ENCODE measurements at places on chromosomes 1 and 21.

DNA sequence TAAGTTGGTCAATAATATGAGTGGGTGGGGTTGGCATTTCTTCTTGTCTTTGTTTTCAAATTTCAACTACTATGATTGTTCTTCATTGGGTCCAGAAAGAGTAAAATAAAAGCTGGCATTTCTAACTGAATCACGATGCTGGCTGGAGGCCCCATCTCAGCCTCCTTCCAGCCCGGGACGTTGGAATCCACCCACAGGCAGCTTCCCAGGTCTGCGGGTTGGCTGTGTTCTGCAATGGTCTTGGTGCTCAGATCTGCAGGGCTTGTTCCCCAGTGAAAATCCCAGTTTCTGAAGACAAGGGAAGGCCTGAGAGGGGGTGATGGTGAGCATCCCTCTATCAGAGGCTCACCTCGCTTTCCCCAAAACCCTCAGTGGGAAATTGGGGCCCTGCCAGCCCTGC, 54.7 kb upstream of the ARHGEF16 start:
- no peak for DNase-seq

GRCh38 chr1:14443164-14443787, 155.2 kb upstream of the KAZN start:
- no peak for DNase-seq

DNA sequence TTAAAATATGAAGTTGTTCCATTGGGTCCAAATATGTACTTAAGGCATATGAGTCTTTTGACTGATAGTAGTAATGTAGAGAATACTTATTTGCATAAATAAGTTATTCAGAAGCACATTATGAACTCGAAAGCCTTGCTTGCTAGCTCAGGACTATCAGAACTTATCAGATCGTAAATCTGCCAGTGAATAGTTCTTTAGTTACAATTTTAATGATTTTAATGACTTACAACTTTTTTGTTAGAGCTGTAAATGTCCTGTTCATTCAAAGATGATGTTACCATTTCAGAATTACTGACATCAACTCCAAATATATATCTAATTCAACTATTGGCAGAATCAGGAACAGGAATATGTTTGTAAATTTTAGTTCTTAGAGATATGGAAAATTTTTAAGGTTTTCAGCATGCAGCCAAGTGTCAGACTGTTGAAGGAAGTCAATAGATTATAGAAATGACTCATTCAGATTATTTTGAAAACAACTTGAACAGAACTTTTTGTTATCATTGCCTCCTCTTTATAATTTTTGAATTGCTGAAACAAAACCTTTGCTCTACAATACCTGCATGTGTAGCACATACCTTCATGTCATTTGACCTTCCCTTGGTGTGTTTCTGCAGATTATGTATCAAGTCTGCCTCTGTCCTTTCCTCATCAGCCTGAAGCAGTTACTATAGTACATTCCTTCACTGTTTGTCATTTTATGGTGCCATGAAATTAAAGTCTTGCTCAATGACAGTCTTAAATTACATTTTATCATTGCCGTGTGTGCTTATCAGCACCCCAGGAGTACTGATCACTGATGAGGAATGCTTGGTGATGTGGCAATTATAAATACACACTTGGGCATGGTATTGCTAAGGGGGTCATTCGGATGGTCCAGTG, 44.9 kb downstream of the LRRC8D start:
- DNase-seq, result no peak

- no peak for DNase-seq
These were observed 5.8 kb downstream of the ATP1B1 start for GRCh38 chr1:169112241-169112640.

DNA sequence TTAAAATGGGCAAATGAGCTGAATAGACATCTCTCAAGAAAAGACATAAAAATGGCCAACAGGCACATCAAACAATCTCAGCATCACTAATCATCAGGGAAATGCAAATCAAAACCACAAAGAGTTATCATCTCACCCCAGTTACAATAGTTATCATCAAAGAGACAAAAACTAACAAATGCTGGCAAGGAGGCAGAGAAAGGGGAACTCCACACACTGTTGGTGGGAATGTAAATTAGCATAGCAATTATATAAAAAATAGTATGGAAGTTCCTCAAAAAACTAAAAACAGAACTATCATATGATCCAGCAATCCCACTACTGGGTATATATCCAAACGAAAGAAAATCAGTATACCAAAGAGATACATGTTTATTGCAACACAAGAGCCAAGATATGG, 68.7 kb downstream of the DENND1B start:
- no peak for DNase-seq

GRCh38 chr1:200925831-200926230, 31.1 kb downstream of the INAVA start:
- no peak for DNase-seq

GRCh38 chr1:39538531-39539251, 37.9 kb downstream of the PABPC4 start:
- DNase-seq, result no peak

DNA sequence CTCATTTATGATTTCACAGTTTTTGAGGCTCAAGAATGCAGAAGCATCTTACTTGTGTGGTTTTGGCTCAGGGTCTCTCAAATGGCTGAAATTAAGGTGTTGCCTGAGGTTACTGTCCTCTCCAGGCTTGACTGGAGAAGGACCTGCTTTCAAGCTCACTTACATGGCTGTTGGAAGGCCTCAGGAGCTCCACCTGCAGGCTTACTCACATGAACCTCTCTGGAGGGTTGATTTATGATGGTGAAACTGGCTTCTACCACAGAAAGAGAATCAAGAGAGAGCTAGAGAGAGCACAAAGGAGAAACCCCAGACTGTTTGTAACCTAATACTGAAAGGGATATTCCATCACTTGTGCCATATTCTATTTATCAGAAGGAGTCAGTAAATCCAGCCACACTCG, 6.2 kb upstream of the KCNK2 start:
- no peak for DNase-seq

GRCh38 chr1:20466273-20466672, 19.7 kb downstream of the CAMK2N1 start:
- no peak for DNase-seq

DNA sequence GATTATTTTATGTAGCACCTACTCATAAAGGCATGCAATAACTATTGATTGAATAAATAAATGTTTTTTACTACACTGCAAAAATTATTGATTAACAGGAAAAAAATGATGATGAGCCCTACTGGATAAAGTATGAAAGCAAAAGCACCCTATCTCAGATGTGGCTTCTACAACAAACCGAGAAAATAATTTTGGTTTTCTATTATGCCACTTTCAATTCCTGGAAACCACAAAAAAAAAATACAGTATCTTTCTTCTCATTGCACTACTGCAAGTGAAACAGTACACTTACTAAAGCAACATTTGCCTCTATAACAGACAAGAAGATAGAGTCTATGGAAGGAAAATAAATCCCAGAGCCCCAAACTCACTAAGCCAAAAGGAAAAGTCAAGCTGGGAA, 1882.4 kb downstream of the NCAM2 start:
- no peak for DNase-seq

DNA sequence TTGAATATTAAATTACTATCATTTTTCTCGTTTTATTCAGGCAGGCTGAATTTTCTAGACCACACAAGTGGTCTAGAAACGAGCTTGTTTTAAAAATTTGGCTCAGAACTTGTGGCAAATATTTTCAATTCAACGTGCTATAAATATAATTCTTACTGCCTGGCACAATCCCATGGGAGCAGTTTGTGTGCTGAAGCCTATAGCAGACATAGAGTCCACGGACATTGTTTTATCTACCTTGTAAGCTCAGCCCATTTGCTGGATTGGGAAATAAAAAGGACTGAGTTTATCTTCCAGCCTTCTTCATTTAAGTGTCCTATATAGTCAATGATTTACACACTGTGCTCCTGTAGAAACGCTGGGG, 103.4 kb downstream of the ZBTB18 start:
- DNase-seq, result no peak

- no peak for DNase-seq
These were observed 10.8 kb downstream of the SLC37A1 start for GRCh38 chr21:42524341-42525028.

GRCh38 chr1:151594143-151594625, 17.7 kb upstream of the SNX27 start:
- peak; percentile 80 for DNase-seq

- DNase-seq, result no peak
These were observed at the start of gene ZBTB18 for GRCh38 chr1:244050835-244051444. Gene ZBTB18 (plus strand): TSS chr1:244051283. CDS start chr1:244051432, 149 bp downstream.

DNA sequence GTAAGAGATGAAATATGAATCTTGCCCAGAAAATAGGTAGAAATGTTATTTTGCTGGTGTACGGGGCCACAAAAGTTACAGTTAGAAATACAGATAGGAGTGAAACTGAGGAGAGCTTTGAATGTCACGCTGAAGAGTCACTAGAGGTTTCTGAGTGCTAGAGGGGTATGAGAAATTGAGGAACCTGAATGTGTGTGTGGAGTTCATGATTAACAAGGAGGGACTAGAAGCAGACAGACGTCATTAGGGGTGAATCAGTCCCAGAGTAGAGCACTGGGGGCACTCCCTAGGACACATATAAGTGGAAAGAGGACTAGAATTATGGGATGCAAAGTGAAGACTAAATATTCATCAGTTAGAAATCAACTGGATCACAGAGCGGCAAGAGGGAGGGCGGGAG, 188.9 kb upstream of the MAP1LC3C start:
- no peak for DNase-seq

DNA sequence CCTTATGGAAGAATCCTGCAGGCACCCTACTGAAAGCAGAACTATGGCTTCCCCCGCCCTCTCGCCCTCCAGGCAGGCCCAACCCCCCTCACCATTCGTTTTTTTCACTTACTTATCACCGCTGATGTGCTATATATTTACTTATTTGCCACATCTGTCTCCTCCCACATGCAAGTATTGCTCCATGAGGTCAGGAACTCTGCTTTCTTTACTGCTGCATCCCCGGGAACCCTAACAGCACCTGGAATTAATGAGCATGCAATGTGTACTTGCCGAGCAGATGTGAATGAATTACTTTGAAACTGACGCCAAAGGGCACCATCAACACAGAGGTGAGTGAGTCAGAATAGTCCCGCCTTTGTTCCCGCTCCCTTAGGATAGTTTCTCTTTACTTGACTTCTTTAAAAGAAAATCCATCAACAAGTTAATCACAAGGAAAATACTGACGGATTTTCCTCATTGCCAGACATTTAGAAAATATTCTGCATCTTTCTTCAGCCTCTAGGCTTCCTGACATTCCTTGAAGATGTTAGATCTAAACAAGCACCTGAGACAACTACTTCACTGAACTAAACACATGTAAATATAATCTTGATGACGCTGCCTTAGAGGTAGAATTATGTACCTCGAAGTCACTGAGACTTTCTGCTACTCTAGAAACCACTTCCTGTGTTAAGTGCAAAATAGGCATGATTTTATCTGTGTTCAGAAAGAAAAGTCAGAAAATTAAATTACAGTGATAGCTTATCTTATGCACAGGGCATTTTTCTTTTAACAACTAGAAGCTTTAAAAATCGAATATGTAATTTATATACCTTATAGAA, 17.5 kb upstream of the RAB4A start:
- DNase-seq, result no peak

GRCh38 chr1:226061841-226062557, 517 bp upstream of the H3-3A start:
- DNase-seq, result peak; percentile 77

DNA sequence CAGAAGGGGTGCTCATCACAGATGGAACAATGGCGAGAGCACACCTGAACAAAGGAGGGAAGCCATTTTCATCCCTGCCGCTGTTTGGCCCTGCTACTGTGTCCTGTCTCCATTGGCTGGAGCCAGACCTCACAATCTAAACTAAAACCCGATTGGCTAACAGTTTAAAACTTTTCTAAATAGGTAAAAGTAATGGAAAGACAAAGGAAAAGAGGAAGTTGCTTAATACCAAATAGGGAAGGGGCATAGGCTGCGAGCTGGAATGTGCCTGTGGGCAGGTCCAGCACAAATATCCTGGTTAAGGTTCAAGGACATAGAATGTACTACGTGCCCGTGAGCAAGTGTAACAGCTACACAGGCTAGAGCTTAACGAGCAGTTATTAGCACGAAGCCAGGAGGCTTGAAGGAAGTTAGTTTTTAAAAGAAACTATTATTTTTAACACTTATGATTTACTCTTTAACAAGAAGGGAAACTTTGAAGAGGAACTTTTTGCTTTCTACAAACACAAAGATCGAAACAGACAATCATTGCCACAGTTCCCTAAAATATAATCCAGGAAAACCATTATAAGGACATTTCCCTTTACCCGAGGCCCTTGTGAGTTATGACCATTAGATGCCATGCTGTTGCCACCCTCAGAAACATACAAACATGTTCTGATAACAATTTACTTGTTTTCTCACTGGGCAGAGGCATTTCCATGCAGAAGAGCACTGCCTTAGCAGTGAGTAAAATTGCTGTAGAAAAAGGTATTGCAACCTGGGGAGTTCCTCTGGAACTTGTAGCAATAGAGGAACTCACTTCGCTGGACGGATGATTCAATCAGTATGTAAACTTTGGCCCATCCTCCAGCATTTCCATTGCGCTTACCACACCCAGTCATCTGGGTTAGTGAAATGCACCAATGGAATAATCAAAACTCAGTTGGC, 4.8 kb upstream of the PTTG1IP start:
- no peak for DNase-seq

DNA sequence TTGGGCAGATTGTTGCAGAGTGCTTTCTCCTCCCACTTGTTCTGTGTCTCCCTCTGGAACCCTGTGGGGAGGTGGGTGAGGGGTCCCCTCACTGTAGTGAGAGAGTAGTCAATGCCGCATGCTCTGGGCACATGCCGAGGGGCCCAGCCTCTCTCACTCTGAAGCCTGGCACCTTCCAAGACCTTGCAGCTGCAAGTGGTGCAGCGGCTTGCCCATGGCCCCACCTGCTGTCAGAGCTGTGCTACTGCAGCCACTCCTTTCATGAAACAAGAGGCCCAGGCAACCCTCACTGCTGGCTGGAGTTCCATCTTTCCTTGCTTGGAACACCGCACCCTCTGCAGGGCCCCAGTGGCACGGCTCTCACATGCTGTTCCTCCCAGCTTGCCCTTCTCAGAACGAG, 58.4 kb upstream of the COL6A1 start:
- DNase-seq, result peak; percentile 50

DNA sequence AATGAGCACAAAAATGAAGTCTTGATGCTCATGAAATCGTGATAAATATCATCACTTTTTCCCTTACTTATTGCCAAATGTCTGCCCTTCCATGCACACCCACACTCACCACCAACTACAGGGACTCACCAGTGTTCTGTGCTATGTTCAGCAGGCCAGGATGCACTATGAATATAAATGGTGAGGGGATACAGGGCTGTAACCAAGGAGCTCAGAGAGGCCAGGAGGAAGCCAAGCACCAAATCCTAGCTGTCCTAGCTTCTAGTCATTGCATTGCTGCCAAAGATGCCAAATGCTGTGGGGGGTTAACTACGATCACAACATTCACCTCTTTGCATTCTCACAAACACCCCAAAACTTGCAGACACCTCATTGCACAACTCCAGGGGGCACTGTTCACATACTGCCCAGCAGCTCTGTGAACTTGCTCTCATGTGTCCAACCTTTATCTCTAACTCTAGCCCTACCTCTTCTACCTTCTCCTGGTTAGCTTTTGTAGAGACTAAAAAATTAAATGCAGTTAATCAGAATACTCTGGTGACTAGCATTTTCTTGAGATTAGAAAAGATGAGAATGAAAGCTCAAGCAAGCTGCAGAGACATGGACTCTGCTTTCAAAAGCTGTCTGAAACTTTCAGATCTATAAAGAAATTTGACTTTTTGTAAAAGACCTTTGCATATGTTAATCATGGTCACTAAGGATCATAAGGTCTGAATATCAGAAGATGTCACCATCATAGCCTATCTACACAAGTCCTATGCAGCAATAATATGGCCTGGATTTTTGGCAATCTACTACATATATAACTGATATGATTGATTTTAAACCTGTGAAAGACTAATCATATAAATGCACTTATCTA, 13.9 kb upstream of the KIF14 start:
- no peak for DNase-seq
